HFFc6 (cell line): ENCODE measurements at places on chromosomes 16 and 17. TPM values are rescaled to one million over a fixed set of nuclear protein-coding genes. Genes with fewer than 3 reads are reported as not detected.
A peak's percentile ranks its signal among the peaks of the same experiment; 100 is the strongest.

Gene TBC1D3H
- total RNA-seq: 0.65 TPM in 1 of 2 replicates, not detected in the other

Gene OTOA
- total RNA-seq: not detected in 3 replicates

Gene LITAFD
- total RNA-seq: not detected in 3 replicates

Gene TTYH2
- total RNA-seq: 1.5 to 2.9 TPM (median 1.9 TPM) in 3 replicates

Gene C16orf54
- total RNA-seq: not detected in 3 replicates

Gene HOXB13
- total RNA-seq: not detected in 3 replicates

Gene GLTPD2
- total RNA-seq: not detected in 3 replicates

Gene CHRNE
- not detected in 3 replicates for total RNA-seq

DNA sequence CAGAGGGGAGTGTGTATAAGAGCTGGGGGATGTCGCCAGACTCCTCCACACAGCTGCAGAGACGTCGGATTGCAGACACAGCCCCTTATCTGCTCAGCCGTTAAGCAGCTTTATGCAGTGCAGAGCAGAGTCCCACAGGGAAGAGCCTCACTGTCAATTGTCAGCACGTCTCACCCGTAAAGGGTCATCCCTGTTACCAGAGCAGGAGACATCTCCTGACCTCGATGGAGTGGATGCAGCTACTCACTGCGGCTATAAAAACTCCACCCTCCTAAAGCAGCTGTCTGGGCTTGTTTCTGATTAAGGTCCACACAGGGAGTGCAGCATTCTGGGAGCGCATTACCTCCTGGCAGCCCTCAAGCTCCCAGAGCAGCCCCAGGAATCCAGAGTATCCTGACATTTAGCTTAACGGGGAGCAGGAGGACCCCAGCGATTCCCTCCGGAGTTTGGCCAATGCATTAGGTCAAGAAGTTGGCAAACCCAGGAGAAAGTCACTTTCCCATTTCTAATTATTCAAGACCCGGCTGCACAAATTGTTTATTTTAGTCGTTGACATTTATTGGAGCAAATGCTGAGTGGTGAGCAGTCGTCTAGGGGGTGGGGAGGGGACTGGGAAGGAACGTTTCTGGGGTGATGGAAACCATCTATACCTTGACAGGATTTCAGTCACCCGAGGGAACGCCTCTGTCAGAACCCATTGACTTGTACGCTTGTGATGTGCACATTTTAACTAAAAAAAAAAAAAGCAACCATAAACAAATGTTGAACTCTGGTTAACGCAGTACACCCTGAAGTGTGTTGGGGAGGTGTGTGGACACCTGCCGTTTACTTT lies 100.0 kb upstream of the ZNF469 start:
- no peak for DNase-seq

GRCh38 chr17:77125432-77125901 lies 15.3 kb upstream of the SEC14L1 start:
- DNase-seq: peak; percentile 92

- no peak for DNase-seq
These were observed 1.6 kb downstream of the EXOC3L1 start for GRCh38 chr16:67188323-67188722.

GRCh38 chr17:44865931-44866330 lies 18.2 kb downstream of the HIGD1B start:
- no peak for DNase-seq

GRCh38 chr16:84942786-84943185 lies 68.5 kb downstream of the ZDHHC7 start:
- DNase-seq: peak; percentile 25

DNA sequence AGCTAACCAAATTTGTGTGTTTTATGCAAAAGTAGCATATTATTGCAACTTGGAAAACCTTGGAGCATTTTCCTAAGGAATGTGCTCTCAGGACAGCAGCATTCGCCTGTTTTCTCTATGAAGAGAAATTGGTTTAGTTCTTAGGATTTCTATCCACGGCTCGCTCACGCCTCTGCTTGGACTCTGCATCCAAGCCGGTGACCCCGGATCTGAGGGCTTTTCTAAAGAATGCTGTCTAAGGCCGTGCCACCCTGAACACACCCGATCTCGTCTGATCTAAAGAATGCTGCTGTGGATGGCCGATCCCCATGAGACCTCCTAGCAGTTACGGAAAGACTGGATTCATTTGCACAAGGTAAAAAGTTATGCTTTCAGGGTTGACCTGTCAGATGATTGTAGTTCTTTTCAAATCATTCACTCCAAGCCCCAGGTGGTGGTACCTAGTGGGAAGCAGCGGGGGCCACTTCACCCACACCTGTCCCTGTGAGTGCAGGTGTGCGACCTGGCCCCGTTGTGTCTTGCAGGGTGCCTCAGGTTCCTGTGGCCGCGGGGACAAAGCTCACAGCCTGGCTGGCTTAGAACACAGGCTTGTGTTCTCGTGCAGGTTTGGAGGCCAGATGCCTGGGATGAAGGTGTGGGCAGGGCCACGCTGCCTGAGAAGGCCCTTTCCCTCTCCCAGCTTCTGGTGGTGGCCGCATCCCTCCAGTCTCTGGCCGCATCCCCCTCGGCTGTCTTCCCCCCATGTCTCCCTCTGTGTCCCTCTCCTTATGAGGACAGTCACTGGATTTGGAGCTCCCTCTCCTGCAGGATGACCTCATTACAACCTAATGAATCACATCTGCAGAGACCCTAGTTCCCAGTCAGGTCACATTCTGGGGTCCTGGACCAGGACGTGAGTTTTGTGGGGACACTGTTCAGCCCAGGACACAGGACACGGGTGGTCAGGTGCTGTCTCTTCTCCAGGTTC lies 71.1 kb downstream of the BANP start:
- DNase-seq: no peak

DNA sequence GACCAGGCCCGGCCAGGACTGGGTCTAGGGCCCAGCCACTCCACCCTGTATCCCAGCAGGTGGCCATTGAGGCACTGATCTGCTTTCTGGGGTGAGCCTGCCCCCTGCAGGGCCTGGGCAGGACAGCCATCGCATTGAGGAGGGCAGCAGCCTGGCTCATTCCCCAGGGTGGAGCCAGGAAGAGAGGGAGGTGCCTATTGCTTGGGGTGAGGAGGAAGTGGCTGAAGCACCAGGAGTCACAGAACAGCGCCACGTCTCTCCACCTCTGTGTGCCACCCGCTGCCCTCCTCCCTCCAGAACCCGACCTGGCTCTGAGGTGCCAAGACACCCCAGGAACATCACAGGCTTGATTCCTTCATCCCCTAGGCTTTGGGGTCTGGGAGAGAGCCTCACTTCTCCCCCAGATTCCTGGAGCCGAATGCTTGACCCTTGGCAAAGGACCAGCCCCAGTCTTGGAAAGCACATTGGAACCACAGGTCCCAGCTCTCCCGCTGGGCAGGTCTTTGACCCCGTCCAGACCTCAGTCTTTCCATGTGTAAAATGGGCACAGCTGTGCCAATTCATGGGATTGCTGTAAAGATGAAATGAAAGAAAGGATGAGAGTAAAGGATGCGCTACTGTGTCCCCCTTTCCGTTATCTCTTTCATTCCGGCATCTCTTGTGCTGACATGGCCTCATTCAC lies 7.2 kb upstream of the KRT36 start:
- peak; percentile 85 for DNase-seq

DNA sequence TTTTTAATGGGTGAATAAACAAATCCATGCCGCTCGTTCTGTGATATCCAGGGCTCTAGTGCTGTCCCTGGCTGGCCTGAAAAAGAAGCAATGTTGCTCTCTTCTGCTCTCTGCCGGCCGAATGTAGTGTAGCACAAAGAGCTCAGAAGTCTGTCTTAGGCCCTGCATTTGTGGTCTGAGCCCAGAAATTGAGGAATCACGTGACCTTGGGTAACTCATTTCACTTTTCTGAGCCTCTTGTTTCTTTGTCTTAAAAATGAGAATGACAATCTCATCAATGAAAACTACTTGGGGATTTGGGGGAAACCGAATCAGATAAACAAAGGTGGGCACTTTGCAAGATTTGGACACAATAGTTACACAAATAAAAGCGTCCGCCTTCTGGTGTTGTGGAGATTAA lies 381.6 kb upstream of the ASIC2 start:
- DNase-seq: peak; percentile 35

DNA sequence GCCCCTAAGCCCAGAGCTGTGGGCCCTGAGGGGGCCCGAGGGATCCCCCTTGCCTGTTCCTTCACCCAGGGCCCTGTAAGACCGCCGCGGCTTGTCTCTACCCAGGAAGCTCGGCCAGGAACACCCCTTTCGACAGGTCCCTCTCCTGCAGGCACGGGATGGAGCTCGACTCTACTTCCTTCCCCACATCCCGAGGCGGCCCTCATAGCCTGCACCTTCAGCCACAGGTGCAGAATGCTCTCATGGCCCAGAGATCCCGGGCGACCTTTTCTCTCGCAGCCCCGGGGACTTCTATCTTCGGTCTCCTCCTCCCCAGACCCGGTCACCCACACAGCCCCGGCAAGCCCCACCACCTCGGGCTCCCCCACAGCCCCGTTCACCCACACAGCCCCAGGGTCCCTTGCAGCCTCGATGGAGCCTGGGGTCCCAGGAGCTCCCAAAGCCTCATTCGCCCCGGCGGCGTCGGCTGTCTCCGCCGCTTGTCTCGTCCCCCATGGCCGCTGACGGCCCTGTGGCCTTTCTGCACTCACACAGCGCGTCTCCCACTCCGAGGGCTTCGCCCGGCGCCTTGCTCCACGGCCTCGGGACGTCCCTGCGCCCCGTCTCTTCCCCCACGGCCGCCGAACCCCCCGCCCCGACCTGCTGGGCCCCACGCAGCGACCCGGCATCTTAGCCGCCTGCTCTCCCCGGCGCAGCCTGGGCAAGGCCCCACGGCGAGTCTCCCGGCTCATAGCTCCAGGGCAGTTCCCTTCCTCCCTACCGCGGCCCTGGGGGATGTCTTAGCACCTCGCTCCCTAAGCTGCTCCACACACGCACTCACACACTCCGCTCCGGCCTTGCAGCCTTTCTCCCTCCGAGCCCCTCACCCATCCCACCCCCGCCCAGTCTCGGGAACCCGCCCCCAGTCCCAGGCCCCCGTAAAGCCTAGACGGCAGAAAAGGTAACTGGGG lies 650 bp downstream of the KIAA0753 start:
- peak; percentile 41 for DNase-seq

GRCh38 chr17:57106107-57106835 lies 21.2 kb downstream of the AKAP1 start:
- no peak for DNase-seq

DNA sequence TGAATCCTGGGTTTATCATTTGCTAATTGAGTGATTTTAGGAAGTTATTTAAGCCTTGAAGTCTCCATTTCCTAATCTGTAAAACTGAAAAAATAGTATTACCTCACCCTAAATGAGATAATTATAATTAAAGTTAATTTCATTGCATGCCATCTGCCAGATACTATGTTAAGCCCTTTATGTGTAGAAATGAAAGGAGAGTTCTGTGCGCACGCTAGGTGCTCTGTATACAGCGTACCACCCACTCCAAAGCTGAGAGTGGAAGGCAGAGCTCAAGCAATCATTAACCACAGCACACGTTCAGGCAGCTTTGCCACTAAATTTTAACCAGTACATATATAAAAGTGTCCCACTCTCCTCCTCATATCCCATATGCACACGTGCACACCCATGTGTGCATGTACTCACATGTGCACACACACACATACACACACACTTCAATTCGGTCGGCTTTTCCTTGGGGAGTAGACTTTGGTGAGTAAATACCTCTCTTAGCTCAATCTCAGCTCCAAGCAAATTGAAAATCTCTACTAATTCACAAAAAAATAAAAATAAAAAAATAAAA lies 204.8 kb downstream of the GRIN2A start:
- DNase-seq: no peak

DNA sequence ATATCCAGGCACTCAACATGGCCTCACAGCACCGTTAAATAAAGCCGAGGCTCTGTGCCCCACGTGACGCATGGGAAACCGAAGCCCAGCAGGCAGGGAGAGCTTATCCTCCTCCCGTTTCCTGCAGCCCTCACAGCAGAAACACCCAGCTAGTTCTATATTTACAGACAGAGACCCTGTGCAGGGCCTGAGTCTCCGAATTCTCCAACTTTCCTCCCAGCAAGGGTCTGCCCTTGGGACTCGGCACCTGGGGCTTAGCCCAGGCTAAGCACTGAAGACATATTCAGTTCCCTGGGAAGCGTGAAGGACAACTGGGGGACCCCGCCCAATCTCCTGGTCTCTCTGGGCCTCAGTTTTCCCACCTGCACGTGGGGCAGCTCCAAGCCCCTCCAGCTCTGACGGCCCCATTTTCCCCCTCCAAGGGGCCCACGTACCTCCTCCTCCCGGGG lies 29.2 kb downstream of the TRPV3 start:
- no peak for DNase-seq

DNA sequence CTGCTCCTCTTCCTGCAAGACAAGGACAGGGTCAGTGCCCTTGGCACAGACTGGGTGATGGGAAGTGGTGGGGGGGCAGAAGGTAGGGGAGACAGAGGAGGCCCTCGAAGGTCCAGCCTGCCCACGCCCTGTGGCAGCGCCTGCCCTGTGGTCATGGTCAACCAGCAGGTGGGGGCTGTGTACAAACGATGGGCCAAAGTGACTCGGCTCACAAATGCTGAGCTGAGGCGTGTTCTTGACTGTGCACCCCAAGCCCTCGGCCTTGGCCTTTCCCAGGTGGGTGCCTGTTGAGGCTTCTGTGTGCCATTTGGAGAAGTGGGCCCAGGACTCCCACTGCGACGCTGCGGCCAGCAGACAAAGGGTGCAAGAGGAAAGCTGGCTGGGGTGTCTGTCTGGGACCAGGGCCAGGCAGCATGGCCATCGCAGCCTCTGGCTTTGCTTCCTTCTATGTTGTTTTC lies 22.6 kb downstream of the MXRA7 start:
- DNase-seq: no peak

DNA sequence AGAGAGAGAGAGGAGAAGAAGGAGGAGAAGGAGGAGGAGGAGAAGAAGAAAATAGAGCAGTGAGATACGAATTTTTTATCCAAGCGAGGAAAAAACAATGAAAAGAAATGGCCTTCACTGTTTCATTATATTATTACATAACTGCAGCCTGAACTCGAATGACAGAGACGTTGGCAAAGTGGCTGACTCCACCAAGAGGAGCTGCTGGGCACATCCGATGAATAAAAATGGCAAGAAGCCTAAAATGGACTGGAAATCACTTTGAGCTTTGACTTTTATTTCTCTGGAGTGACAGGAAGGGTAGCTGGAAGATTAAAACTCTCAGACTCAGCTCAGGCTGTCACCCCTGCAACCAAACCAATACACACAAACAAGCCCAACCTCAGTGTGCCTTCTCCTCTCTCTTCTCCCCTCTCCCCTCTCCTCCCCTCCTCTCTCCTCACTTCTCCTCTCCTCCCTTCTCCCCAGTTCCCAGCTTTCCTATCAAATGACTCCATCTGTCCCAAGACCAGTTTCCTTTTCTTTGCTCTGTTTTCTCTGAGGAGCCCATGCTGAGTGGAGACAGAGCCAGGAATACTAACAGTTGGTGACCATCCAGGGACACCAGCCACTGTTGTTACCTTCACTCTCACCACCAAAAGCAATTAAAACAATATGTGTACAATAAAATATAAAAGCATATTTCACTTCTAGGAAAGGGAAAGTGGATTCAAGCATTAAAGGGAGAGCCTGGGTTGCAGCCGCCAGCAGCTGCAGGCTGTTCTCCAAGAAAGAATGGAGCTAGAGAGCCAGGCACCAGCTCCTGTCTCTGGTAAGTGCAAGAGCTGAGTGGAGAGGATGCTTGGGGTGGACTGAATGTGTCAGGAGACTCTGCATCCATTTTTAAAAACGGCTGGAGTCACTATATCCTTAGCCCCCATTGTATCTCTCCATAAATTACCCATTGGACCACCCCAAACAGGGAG lies 51.2 kb downstream of the SOX9 start:
- DNase-seq: no peak

GRCh38 chr17:47237841-47238240 lies 15.8 kb upstream of the ITGB3 start:
- no peak for DNase-seq

- DNase-seq: no peak
These were observed 32.0 kb upstream of the ABCA5 start for GRCh38 chr17:69358688-69359596.
